ENCODE measurements at places on chromosomes 6 and 20. TPM values are rescaled to one million over a fixed set of nuclear protein-coding genes. Genes with fewer than 3 reads are reported as not detected.

GRCh38 chr6:54353975-54354374 lies 45.7 kb downstream of the TINAG start:
- DNase-seq: no peak

- peak; percentile 76 for DNase-seq
Observed at GRCh38 chr6:144266091-144266649, 19.0 kb upstream of the UTRN start.

GRCh38 chr6:125656287-125656870 lies 93.1 kb upstream of the HEY2 start:
- DNase-seq: no peak

- DNase-seq: no peak
Observed at GRCh38 chr6:13152764-13153163, 175.6 kb downstream of the TBC1D7 start.

DNA sequence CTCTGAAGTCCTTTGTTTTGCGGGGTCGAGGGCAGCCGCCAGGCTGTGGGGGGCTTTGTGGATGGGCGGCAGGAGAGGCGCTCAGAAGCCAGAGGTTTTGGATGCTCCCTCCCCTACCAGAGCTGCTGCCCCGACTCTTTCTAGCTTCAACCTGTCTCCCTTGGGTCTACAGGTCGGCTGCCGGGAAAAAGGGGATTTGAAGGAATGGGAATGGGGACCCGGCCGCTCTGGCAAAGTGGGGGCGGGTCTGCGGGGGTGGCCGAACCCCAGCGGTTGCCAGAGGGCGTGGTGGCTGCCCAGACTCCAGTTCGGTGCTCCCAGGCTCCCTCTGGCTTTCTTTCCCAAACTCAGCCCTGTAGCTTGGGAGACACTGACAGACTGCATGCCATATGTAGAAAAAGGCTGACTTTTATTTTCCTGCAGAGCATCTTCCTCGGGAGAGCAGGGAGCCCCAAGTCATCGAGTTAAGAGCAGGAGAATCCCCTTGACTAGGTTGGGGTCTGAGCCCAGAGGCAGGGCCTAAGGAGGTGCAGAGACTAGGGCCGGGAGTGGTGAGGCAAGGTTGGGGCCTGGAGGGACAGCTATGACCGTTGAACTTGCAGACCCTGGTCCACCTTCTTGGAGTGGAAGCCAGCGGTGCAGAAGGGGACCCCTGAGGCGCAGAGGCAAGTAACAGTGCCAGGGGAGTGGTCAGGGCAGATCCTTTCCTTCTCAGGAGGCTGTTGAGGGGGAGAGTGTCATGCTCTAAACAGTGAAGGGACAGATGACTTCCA lies 1.4 kb upstream of the PPP1R18 start:
- DNase-seq: peak; percentile 47

DNA sequence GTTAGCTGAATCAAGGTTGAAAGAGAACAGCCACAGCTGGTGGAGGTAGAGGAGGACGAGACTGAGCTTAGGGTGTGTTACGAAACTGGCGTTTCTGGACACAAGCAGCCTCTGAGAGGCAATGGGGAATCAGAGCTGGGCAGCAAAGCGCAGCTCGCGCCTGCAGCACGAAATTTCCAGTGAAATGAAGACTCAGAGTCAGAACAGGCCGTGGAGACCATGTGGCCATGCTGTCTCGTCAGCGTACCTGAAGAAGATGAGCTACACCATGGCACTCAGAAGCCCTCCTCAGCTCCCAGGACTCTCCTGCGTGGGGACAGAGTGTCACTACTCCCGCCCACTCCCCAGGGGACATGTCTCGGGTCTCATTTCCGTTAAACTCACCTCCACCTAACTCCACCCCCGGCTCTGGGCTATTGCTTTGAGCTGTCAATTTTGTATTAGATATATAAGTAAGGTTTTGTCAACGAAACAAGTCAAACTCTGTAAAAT lies 256.9 kb downstream of the ERMARD start:
- DNase-seq: no peak

Gene GJA10
- total RNA-seq: not detected

GRCh38 chr6:45376310-45377042 lies 1.3 kb downstream of the SUPT3H start:
- DNase-seq: peak; percentile 30

DNA sequence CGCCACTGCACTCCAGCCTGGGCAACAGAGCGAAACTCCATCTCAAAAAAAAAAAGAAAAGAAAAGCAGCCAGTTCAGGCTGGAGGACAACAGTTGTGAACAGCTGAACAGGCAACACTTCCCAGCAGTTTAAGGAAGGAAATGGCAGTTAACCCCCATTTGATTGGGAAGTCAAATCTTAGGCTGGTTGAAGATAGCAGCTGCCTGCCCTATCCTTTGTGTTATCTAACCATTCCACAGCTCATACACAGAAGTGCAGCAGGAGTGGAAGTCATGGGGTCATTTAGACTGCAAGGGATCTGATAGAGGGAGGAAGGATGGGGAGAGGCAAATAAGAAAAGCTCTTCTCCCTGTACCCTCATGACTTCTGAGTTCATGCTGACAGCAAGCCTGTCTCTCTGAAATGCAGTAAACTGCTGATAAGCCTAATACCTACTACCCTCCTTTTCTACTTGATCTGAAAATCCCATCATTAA lies 35.3 kb downstream of the KCTD20 start:
- no peak for DNase-seq

Gene CLIC5
- not detected for total RNA-seq

Gene HLA-DMB
- 0.28 TPM for total RNA-seq

Gene CSE1L
- 114 TPM for total RNA-seq

DNA sequence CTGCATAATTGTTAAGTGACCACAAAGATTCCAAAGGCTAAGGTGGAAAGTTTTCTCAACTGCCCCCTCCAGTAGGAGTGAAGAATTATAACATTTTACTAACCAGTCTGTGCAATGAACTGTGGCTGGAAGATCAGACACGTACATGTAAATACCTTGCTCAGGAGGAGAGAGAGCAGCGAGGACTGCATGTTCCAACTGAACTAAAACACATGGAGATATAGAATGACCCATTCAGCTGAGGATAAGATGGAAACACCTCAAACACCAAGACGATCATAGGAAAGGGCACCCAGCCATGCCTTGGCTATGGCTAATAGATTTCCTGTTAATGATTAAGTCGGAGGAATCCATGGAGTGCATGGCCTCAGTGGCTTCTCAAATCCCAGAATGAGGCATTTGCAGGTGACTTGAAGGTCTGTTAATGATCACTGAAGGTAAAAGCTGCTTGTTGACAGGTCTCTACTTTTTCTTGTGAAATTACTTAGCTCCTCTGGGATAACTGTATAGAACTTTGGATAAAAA lies 875.6 kb downstream of the TFAP2A start:
- DNase-seq: no peak

Gene LCA5
- total RNA-seq: 2.0 TPM

DNA sequence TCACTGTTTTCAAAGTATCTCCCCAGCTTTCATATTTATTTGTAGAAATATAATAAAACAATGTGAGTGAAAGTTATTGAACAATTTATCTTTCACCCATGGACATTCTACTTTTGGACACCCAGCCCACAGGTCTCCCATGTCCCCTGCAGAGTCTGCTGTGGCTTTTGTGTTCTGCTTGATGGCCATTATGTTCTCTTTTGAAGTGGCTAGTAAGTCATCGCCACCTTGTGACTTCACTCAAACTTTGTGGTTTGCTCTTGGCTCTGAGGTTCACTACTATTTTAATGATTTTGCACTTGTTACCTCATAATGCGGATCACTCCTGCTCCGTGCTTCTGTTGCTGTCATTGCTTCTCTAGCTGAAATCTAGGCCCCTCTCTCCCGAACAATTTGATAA lies 10.2 kb upstream of the DEFB113 start:
- no peak for DNase-seq

DNA sequence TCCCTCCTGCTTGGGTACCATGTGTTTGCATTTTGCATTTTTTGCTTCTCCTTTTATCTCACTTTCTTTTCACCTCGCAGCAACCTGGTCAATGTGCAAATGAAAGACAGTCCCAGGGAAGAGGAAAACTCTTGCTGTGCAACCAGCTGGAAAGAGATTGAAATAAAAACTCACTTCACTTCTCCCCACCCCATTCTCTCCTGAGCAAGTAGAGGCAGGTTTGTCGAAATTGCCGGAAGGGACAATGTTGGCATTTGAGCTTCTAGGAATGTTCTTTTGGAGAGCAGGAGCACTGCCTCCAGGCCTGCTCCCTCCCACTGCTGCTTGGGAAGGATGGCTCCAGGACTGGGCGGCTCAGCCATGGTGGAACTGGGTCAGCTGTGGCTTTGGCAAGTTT lies 30.6 kb downstream of the KCNG1 start:
- no peak for DNase-seq

- DNase-seq: no peak
Observed at GRCh38 chr20:32455901-32456701, 98.0 kb downstream of the ASXL1 start.

- no peak for DNase-seq
Observed at GRCh38 chr20:43983904-43984361, 69.3 kb downstream of the TOX2 start.

Gene LST1
- total RNA-seq: not detected

DNA sequence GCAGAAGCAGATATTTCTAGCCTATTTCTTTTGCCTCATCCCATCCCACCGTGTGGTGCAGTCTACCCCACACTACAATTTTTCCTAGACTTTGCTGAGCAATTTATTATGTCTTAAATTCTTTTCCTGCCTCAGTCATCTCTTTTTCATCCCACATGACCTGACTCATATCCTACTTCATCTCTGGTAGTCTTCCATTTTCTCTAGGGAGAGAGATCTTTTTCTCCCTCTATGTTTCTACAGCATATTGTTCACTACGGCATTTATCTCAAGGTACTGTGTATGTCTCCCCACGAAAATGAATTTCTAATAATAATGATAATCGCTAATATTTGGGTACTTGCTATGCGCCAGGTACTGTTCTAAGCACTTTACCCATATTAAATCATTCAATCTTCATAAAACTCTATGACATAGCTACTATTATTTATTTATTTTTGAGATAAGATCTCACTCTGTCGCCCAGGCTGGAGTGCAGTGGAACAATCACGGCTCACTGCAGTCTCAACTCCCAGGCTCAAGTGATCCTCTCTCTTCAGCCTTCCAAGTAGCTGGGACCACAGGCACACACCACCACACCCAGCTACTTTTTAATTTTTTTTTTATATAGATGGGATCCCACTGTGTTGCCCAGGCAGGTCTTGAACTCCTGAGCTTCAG lies 15.6 kb downstream of the PDSS2 start:
- peak; percentile 51 for DNase-seq

GRCh38 chr6:115137910-115138309 lies 795.1 kb upstream of the HS3ST5 start:
- no peak for DNase-seq

DNA sequence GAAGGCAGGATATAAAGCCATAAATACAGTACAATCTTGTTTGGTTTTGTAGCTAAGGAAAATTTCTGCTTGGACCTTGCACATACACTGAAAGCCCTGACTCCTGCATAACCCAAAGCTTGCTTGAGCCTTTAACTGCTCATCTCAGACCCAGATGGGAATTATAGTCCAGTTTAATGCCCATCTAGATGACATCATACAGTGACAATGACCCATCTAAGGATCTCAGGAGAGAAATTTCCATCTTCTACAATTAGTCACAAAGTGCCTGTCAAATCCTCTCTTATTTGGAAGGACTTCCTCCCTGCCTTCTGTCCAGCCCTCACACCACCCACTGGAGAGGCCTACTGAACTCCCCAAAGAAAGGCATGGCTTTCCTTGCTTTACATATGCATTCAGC lies 69.3 kb downstream of the BTBD3 start:
- no peak for DNase-seq

Gene USP49
- 1.4 TPM for total RNA-seq

Gene TMEM200A
- 47.8 TPM for total RNA-seq

DNA sequence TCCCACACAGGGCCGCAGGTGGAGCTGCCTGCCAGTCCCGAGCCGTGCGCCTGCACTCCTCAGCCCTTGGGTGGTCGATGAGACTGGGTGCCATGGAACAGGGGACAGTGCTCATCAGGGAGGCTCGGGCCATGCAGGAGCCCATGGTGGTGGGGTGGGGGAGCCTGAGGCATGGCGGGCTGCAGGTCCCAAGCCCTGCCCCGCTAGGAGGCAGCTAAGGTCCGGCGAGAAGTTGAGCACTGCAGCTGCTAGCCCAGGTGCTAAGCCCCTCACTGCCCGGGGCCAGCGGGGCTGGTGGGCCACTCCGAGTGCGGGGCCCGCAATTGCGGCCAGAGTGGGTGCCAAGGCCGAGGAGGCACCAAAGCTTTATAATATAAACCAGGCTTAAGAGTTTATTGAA lies 479.7 kb downstream of the MMUT start:
- DNase-seq: no peak

- DNase-seq: no peak
Observed at GRCh38 chr6:146017672-146018071, 11.2 kb upstream of the GRM1 start.

DNA sequence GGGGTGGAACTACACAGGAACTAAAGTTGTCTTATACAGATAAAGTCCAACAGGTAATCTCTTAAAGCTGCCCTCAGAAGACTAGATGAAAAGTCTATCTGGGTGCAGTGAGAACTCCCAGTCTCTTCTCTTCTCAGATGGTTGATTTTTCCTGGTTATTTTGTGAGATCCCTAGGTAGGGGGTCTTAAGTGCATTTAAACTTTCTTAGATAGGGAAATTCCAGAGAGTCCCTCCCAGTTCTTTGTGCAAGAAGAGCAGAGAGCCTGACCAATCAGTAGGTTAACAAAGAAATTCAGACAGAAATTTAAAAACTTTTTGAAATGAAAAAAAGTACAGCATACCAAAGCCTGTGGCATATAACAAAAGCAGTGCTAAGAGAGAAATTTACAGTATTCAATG lies 2.0 kb upstream of the GABRR2 start:
- DNase-seq: no peak

DNA sequence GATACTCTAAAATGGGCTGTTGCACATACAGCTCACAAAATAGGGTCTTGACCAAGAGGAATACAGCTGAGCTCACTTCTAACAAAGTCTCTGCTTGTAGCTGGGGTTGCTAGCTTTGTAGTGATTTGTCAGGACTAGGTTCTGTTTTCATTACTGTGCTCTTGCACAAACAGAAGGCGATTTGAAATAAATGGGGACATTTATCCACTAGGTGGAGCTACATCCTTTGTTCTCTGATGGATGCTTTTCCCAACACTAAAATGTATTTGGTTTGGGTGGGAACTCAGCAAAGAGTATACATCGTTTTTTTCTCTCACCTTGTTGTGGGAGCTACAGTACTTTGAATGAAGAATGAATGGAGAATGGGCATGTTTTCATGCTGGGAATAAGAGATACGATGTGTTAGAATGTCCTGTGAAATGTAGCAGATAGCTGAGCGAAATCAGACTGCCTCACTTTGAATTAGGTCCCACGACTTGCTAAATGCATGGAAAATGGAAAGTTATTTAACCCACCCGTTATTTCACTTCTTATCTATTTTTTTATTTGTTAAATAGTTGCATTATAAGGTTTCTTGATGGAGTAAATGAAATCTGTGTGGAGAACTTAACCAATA lies 494.7 kb upstream of the MAP3K7 start:
- peak; percentile 52 for DNase-seq

GRCh38 chr6:101607111-101607690 lies 213.7 kb downstream of the GRIK2 start:
- DNase-seq: no peak

All from IMR-90 (cell line).